ENCODE measurements at places on chromosomes 1 and 21.

DNA sequence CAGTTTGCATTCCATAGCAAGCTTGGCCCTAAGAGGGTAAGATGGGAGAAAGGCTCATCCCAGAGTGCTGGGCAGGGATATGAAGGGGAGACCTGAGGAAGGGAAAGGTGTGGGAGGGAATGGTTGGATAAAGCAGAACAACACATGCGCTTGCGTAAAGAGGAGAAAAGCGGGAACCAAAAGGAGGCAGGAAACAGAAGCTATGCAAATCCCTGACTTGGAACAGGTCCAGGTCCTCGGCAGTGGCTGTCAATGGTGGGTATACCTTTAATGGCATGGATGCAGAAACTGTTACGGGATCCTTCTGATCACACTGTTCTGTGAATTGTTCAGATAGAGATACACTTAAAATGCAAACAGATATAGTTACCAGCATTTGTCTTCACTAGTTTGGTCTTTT, 455.6 kb downstream of the SIPA1L2 start:
- no peak for DNase-seq

- DNase-seq: no peak
These were observed 31.6 kb upstream of the AJAP1 start for GRCh38 chr1:4622821-4623220.

GRCh38 chr1:173479649-173480048, 2.5 kb downstream of the PRDX6 start:
- DNase-seq: no peak

GRCh38 chr1:114250683-114251572, 97.3 kb upstream of the SYT6 start:
- DNase-seq: no peak

DNA sequence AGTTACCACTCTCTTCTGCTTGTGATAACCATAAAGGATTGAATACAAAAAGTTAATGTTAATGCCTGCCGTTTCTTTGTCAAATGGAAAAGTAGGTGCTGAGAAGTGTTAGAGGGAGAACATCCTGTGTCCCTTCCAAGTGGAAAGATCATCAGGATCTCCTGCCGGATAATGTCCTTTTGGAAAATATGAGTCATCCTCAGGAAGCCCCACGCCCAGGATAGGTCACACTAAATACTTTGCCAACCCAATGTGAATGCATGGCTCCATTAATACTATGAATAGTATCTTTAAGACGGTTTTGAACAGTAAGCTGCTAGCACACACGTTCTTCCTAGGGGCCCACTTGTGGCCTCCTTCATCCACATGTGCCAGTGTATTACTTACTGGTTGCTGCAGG, 279.5 kb downstream of the ZNF326 start:
- DNase-seq: no peak

DNA sequence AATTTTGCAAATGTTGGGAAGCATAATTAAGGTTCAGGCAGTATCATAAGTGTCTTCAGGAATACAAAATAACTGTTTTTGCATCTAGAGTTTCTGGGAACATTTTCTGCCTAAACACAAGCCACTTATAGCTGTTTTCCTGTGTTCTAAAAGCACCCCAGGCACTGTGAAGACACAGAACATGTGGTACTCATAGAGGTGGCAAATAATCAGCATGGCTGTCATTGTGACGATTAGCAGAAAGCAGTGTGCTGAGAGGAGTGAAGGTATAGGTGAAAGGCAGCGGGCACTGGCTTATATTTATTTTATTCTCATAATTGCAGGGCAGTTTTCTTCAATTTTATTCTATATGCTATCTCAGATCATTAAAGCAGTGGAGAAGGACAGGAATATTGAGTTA, 119.6 kb downstream of the LRRC53 start:
- no peak for DNase-seq

DNA sequence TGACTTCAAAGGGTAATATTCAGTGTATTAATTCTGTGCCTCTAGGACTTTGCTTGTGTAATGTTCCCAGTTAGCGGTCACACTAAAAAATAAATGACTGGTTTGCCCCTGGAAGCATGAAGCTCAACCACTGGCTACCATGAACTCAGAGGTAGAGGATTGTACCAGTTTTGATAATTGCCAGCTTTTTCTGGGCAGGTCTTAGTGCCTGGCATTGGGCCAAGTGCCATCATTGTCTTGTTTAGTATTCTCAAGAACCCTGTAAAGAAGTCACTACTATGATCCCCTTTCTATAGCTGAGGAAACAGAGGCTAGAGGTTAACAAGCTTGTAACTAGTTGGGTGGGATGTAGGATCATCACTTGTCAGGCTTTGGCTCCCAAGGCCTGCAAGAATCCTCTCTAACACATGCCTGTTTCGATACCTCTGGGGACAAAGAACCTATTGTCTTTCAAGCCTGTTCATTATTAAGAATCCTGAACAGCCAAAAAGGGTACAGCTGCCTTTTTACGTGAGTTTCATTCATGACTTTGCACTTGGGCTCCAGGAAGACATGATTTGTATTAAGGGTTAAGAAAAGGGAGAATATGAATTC, 121.9 kb upstream of the JUN start:
- no peak for DNase-seq

DNA sequence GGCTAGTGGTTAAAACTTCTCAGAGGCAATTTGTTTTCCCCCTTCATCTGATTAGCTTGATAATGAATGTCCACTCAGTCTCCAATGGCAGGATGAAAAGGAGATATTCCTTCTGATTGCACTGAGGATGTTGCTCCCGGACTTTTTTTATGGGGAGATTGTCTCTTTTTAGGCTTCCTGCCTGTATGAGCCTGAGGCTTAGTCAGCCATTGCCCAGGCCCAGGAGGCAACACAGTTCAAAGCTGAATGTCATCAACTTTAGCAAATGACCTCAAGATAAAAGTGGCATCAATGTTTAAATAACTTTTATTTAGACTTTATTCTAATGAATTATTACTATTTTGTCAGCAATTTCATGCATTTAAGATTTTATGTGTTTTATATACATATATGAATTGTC, 162.9 kb upstream of the PTBP2 start:
- DNase-seq: no peak

DNA sequence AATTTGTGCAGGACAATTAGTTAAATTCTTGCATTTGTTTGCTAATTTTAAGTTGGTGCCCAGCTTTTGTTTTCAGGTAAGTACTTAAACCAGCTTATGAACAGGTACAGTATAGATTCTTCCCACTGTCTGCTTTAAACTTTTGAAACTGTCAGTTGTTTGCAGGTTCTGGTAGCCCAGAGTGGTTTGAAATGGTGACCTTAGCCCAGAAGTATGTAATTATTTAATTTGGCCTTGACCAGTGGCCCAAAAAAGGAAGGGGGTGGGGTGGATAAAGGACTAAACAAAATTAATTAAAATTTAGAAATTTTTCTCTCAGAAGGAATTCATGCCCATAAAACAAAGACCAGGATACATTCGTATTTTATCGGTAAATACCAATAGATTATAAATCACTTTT, 69.0 kb downstream of the PTBP2 start:
- DNase-seq: no peak

DNA sequence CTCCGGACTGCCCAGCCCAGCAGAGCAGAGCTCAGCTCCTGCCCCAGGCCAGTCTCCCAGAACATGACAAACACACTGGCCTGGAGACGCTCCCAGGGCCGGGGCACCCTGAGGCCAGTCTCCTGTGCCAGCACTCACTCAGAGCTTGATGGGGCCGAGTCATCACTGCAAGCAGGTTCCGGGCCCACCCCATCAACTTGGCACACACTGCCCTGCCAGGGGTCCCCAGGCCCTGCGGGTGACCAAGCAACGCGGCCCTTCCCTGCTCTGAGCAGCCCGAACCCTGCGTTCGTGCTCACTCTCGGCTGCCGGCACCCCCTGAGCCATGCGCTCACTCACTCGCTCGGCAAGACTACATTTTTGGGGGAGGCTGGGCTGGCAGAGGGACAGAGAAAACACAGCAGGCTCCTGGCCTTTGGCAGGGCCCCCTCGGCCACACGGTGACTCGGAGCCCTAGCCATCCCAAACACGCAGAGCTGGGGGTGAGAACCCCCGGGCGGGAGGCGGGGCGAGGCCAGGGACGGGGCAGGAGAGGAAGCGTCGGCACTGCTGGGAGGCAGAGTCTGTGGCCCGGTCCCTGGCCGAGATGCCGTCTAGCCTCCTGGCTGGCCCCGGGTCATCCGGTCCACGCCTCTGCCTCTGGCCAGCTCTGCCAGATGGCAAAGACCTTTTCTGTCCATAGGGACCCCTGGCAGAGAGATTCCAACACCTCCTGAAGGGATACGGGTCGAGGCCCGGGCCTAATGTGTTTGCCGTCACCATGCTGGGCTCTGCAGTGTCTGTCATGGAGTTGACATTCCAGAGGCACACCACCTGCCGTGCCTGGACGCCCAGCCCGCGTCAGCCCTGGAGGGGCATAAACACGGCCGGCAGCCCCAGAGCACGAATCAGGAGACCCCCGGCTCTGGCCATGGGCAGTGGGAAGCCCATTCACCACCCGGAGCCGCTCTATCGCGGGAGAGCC, 68.0 kb downstream of the MEGF6 start:
- DNase-seq: no peak

- no peak for DNase-seq
These were observed 30.3 kb upstream of the ANGPTL7 start for GRCh38 chr1:11158720-11159321.

DNA sequence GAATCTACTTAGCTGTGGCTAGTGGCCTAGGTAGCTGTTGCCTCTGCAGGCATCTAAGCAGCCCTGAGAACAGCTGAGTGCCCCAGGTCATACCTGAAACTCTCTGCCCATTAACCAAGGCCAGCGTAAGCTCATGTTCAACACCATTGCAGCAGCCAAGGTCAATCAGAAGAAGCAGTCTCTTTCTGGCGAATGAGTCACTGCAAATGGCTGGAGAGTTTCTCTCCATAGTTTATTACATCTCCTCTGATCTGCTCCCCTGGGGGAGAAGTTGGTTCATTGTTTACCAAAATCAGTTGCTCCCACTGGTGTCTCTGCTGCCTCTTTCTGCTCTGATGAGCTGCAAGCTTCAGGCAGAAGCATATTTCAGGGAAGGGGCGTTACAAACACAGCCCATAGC, 6.9 kb upstream of the BCL9 start:
- DNase-seq: no peak

DNA sequence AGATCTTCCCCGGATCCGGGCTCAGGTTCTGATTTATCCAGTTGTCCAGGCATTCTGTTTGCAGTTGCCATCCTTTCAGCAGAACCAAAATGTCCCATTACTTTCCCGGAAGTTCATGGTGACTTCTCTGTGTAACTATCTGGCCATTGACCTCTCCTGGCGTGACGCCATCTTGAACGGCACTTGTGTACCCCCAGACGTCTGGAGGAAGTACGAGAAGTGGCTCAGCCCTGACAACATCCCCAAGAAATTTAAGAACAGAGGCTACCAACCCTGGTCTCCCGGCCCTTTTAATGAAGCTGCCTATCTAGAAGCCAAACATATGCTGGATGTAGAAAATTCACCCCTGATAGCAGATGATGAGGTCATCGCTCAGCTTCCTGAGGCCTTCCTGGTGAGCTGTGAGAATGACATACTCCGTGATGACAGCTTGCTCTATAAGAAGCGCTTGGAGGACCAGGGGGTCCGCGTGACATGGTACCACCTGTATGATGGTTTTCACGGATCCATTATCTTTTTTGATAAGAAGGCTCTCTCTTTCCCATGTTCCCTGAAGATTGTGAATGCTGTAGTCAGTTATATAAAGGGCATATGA, 22.4 kb downstream of the AADACL4 start:
- DNase-seq: no peak

DNA sequence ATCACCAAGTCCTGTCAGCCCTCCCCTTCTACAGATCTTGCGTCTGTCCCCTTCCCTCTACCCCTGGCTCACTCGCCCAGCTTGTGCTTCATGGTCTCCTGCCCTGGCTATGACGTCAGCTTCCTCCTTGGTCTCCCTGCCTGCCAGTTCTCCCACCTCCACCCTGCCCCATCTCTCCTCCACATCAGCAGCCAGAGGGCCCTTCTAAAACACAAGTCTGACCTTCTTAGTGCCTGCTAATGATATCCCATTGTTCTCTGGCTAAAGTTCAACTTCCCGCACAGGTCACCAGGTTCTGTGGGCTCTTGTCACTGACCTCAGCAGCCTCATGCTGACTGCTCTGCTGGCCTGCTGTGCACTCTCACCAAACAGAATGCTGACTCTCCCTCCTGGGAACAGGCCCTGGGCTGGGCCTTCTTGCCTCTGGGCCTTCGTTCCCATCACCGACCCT, 24.7 kb upstream of the MYCL start:
- no peak for DNase-seq

DNA sequence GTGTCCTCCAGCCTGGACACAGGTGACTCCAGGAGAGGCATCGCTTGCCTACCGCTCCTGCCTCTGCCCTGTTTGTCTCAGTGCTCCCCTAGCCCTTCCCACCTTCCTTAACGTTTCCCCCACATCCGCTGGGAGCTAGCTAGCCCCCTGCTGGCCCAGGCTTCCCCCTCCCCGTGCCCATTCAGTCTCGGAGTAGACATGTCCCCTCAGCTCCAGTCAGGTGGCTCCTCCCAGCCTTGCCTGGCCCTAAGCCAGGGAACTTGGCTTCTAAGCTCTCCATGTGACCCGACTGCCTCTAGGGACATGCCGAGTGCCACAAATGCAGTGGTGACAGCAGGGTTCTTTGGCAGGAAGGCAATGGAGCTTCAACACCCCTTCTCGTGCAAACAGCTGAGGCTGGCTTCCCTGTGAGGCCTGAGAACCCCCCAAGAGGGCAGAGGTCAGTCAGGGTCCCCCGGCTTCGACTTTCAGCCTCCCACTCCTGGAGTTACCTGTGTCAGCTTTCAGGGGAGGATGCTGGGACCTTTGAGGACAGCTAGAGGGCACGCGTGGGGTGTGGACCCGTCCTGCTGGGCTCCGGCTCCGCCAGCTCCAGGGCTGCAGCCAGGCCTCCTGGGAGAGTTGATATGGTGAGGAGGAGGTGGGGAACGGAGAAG, 16.2 kb downstream of the DRAXIN start:
- no peak for DNase-seq

DNA sequence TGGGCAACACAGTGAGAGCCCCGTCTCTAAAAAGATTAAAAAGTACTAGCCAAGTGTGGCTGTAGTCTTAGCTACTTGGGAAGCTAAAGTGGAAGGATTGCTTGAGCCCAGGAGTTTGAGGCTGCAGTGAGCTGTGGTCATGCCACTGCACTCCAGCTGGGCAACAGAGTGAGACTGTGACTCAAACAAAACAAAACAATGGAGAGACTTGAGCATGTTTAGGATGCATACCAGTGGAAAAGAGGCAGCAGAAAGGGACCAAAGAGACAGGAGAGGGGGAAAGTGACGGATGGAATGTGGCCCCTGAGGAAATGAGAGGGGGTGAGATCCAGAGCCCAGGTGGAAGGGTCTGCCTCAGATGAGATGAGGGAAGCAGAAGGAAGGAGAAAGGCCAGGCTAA, 358.9 kb downstream of the RPS6KC1 start:
- no peak for DNase-seq

- DNase-seq: no peak
These were observed 55.8 kb downstream of the IARS2 start for GRCh38 chr1:220149742-220150141.

DNA sequence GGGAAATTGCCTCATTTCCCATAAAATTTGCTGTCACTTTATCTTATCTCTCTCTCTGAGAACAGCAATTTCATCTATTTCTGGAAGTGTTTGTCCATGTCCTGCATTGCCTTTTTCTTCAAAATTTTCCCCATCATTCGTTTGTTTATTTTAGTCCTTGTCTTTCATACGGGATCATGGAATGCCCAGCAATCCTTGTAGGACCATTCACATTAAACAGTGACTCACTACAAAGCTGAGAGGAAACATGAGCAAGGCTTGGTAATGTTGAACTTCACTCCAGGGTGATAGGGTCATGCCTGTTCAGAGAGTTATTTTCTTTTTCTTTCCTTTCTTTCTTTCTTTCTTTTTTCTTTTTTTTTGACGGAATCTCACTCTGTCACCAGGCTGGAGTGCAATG, 32.2 kb upstream of the HNRNPU start:
- no peak for DNase-seq

- DNase-seq: no peak
These were observed 131.8 kb upstream of the SGIP1 start for GRCh38 chr1:66402194-66402593.
